Caco-2 (cell line): ENCODE measurements at places on chromosomes 6 and 20. TPM values are rescaled to one million over a fixed set of nuclear protein-coding genes. Genes with fewer than 3 reads are reported as not detected.

- no peaks in the 10 kb centered on the region for H3K36me3 ChIP-seq
- DNase-seq: peak; percentile 72
- H3K27me3 ChIP-seq: no peaks in the 10 kb centered on the region
- H3K27ac ChIP-seq: no peak overlapping the region
- H3K4me3 ChIP-seq: no peak overlapping the region
Observed at GRCh38 chr20:1423625-1424106, 30.8 kb upstream of the FKBP1A start.

GRCh38 chr6:86031713-86032112 is 389.0 kb upstream of the SYNCRIP start:
- no peaks in the 10 kb centered on the region for H3K27me3 ChIP-seq
- no peaks in the 10 kb centered on the region for H3K36me3 ChIP-seq
- no peak overlapping the region for H3K4me3 ChIP-seq
- no peak for DNase-seq
- no peak overlapping the region for H3K27ac ChIP-seq
- H3K4me1 ChIP-seq: no peaks in the 10 kb centered on the region

- no peak overlapping the region for H3K4me3 ChIP-seq
- DNase-seq: no peak
- no peak overlapping the region for H3K27ac ChIP-seq
- no peaks in the 10 kb centered on the region for H3K4me1 ChIP-seq
- H3K27me3 ChIP-seq: no peaks in the 10 kb centered on the region
Observed at GRCh38 chr6:116450769-116451740, 10.1 kb upstream of the CALHM6 start.

The BCAS1 gene
- total RNA-seq: 1.2 and 2.0 TPM in 2 replicates

GRCh38 chr20:61765871-61766654 is 299.6 kb downstream of the TAF4 start:
- no peak overlapping the region for H3K4me3 ChIP-seq
- DNase-seq: peak; percentile 46
- no peaks in the 10 kb centered on the region for H3K4me1 ChIP-seq
- H3K36me3 ChIP-seq: no peaks in the 10 kb centered on the region

The ECT2L gene
- total RNA-seq: not detected in 2 replicates

DNA sequence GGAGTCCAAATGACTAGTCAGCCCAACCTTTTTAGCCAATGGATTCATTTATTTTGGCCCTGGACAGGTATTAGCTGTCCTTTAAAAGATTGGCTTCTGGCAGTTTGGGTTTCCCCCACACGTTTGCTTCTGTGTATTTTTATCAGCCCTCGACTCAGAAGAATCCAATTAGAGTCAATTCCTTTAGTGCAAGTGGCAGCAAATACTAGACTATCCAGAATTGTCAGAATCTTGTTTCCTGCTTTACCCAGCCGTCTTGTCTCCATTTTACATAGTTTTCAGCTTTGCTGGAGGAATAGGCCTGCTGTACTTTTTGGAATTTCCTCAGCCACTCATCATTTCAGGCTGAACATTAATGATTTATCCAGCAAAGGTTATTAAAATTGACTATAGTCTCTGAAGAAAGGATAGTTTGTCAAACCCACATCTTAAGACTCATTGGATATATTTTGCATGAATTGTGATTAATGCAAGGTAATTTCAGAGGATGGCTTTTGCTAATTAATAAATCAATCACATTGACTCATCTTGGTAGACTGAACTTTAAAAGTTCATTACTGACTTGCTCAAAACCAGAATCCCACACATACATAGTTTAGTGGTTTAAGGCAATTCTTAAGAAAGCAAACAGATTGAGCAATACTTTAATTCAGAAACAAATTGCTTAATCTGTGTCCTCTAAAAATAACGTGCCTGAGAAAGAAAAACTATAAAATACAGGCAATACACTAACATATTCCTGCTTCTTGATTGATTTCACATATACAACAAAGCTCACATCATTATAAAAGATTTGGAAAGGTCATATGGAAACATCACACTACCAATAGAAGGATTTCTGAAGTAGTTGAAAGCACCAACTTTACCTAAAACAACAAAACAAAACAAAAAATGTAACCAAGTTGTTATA is 62.9 kb upstream of the ZNF217 start:
- no peaks in the 10 kb centered on the region for H3K36me3 ChIP-seq
- no peak for DNase-seq
- peak overlapping the region; percentile 2 for H3K27ac ChIP-seq
- H3K27me3 ChIP-seq: no peaks in the 10 kb centered on the region

DNA sequence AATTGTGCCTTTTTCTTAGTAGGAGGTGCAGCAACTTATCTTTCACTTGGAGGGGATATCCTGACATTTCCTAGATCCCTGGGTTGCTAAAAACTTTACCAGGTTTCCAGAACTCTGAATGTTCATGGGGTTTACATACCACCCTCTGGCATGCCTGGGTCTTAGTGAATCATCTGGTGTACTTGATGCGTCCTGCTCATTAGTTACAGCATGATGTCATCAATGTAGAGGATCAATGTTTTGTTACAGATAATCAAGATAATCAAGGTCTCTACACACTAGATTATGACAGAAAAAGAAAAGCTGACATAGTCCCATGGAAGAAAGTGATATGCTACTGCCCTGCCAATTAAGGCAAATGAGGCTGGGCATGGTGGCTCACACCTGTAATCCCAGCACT is 27.0 kb downstream of the FITM2 start:
- H3K4me3 ChIP-seq: no peak overlapping the region
- H3K27ac ChIP-seq: no peak overlapping the region
- no peaks in the 10 kb centered on the region for H3K4me1 ChIP-seq
- no peaks in the 10 kb centered on the region for H3K36me3 ChIP-seq

- DNase-seq: no peak
- H3K4me1 ChIP-seq: 0 out of 2 replicates have a peak, but pooled peaks cover 4% of the 10 kb centered on the region
- H3K36me3 ChIP-seq: no peaks in the 10 kb centered on the region
- H3K27me3 ChIP-seq: no peaks in the 10 kb centered on the region
- no peak overlapping the region for H3K4me3 ChIP-seq
- no peak overlapping the region for H3K27ac ChIP-seq
Observed at GRCh38 chr6:101400326-101401135, 7.0 kb downstream of the GRIK2 start.

GRCh38 chr6:139402876-139403386 is 28.5 kb upstream of the CITED2 start:
- DNase-seq: no peak
- H3K27me3 ChIP-seq: no peaks in the 10 kb centered on the region
- no peaks in the 10 kb centered on the region for H3K4me1 ChIP-seq
- H3K27ac ChIP-seq: no peak overlapping the region

DNA sequence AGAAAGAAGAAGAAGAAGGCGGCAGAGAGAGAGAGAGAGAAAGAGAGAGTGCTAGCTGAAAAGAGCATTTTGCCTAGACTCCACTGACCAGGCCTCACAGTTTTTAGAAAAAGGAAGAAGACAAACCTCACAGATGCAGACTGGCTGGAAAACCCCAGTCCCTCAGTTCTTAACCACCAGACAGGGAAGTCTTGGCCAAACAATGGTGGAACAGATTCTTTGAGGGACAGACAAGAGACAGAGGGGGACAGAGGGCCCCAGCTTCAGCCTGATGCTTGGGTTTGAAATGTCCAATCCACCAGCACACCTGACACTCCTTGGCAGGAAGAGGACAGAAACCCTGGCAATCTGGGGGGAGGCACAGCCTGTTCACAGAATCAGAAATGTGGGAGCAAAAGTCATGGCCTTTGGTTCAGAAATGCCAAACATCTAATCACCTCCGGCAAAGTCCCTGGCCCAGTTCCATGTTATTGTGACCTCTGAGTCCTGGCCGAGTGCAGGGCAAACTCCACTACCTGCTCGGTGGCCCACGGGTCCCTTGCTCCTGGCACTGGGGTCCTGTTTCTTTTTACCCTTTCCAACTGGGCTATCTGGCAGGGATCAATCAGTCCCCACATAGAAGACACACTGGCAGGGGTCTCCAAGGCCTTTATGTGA is 235.2 kb downstream of the LY86 start:
- H3K4me3 ChIP-seq: no peak overlapping the region
- no peaks in the 10 kb centered on the region for H3K4me1 ChIP-seq
- H3K36me3 ChIP-seq: no peaks in the 10 kb centered on the region

DNA sequence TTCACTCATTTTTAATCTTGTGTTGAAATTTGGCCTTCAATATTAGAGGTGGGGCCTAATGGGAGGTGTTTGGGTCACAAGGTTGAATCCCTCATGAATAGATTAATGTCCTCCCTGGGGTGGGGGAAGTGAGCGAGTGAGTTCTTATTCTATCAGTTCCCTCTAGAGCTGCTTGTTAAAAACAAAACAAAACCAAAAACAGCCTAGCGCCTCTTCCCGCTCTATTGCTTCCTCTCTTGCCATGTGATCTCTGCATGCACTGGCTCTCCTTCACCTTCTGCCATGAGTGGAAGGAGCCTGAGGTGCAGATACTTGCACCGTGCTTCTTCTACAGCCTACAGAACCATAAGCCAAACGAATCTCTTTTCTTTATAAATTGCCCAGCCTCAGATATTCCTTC is 89.6 kb upstream of the SLC35F1 start:
- no peak for DNase-seq
- no peak overlapping the region for H3K4me3 ChIP-seq
- no peaks in the 10 kb centered on the region for H3K27me3 ChIP-seq
- H3K36me3 ChIP-seq: no peaks in the 10 kb centered on the region
- no peaks in the 10 kb centered on the region for H3K4me1 ChIP-seq

The NFATC2 gene
- 20.8 and 22.4 TPM in 2 replicates for total RNA-seq

The NKX2-2 gene
- not detected in 2 replicates for total RNA-seq

The OR2H2 gene
- total RNA-seq: not detected in 2 replicates

The SYCP2 gene
- total RNA-seq: 64.6 and 68.7 TPM in 2 replicates

DNA sequence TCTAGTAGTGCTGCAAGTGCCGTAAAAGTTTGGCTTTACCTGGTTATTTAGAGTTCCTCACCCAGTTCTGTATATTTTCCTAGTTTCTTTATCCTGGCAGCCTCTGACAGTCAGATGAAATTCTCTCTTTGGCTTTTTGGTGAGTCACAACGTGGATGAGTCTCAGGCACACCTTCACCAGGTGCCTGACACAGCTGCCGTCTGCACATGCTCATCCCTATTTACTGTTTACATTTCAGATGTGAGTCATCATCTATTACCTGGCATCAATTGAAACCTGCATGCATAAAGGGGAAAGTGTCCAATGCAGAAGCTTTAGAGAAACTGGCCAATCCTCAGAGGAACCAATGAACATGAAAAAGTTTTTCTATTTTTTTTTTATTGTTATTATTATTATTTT is 33.3 kb upstream of the ADGRF4 start:
- H3K27ac ChIP-seq: no peak overlapping the region
- H3K27me3 ChIP-seq: no peaks in the 10 kb centered on the region
- H3K4me3 ChIP-seq: no peak overlapping the region
- peaks cover 12% of the 10 kb centered on the region for H3K4me1 ChIP-seq
- no peaks in the 10 kb centered on the region for H3K36me3 ChIP-seq

- H3K27me3 ChIP-seq: no peaks in the 10 kb centered on the region
- H3K4me1 ChIP-seq: no peaks in the 10 kb centered on the region
- no peaks in the 10 kb centered on the region for H3K36me3 ChIP-seq
Observed at GRCh38 chr6:35804996-35805736, at the start of gene LHFPL5. Gene LHFPL5 (plus strand): TSS chr6:35805352. CDS start chr6:35805671, 319 bp downstream.

- no peaks in the 10 kb centered on the region for H3K27me3 ChIP-seq
- peak; percentile 58 for DNase-seq
- no peak overlapping the region for H3K4me3 ChIP-seq
- H3K27ac ChIP-seq: no peak overlapping the region
Observed at GRCh38 chr20:16434062-16434664, 139.1 kb downstream of the KIF16B start.

GRCh38 chr6:4071330-4071729 is 7.6 kb downstream of the FAM217A start:
- H3K27ac ChIP-seq: no peak overlapping the region
- H3K27me3 ChIP-seq: no peaks in the 10 kb centered on the region
- no peaks in the 10 kb centered on the region for H3K36me3 ChIP-seq
- no peaks in the 10 kb centered on the region for H3K4me1 ChIP-seq
- DNase-seq: no peak
- H3K4me3 ChIP-seq: no peak overlapping the region

DNA sequence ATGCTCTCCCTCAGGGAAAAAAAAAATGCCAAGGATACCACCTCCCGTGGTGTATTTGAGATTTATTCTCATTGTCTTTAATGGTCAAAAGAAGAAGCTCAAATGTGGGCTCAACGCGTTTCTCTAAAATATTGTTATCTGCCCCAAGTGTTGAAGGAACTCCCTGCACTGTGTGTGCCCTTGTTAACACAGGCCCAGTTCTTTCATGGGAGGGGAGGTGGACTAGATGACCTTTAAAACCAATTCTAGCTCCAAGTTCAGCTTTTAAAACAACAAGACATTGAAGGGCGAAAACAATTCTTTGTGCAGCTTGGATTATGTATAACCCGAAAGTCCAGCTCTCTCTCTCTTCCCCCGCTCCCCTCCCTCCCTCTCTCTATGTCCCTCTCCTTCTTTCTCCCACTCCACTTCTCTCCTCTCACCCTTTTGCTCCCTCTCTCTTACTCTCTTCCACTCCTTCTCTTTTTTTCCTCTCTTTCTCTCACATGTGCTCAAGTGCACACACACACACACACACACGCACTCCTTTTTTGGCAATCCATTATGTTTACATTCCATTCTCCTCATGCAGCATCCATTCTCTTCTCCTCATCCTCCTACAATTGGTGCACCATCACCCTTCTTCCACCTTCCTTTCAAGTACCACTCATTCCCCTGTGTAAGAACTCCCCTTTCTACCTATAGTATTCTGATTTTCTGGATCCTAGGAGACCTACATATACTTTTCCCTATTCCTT is 8.5 kb downstream of the HLA-DMB start:
- no peak overlapping the region for H3K27ac ChIP-seq
- H3K27me3 ChIP-seq: no peaks in the 10 kb centered on the region
- no peaks in the 10 kb centered on the region for H3K4me1 ChIP-seq
- no peaks in the 10 kb centered on the region; the same call in 1 of the 2 replicates for H3K36me3 ChIP-seq
- no peak overlapping the region for H3K4me3 ChIP-seq
- no peak for DNase-seq

The SYNDIG1 gene
- total RNA-seq: not detected in 2 replicates

The ADAM33 gene
- 0.12 and 0.23 TPM in 2 replicates for total RNA-seq

GRCh38 chr20:63061051-63061770 is 54.4 kb upstream of the BHLHE23 start:
- no peak overlapping the region for H3K4me3 ChIP-seq
- no peak for DNase-seq
- H3K27me3 ChIP-seq: no peaks in the 10 kb centered on the region
- H3K4me1 ChIP-seq: no peaks in the 10 kb centered on the region
- no peaks in the 10 kb centered on the region for H3K36me3 ChIP-seq

The PTPN1 gene
- total RNA-seq: 65.0 and 65.2 TPM in 2 replicates

- no peaks in the 10 kb centered on the region for H3K36me3 ChIP-seq
- DNase-seq: no peak
- H3K4me1 ChIP-seq: 0 out of 2 replicates have a peak, but pooled peaks cover 8% of the 10 kb centered on the region
- H3K27me3 ChIP-seq: no peaks in the 10 kb centered on the region
Observed at GRCh38 chr20:38604873-38605303, 3.3 kb downstream of the ARHGAP40 start.

The TMEM242 gene
- total RNA-seq: 12.1 and 12.6 TPM in 2 replicates

DNA sequence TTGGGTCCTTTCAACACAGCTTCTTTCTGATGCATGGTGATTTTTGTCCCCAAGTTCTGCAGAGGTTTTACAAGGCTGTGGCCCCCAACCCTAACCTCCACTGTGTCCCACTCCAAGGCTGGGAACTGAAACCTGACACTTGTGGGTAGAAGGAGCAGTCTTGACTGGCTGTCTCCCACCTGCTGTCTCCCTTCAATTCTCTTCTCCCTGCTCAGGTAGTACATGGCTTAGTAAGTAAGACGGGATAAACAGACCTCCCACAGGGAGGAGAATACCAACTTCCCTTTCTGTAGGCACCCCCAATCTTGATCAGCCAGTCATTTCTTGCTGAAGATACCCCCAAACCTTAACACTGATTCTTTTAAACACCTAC is 25.0 kb downstream of the TGM6 start:
- no peak for DNase-seq
- H3K27me3 ChIP-seq: no peaks in the 10 kb centered on the region
- no peak overlapping the region for H3K4me3 ChIP-seq
- H3K27ac ChIP-seq: no peak overlapping the region
- no peaks in the 10 kb centered on the region for H3K4me1 ChIP-seq

The BCLAF1 gene
- 178 and 182 TPM in 2 replicates for total RNA-seq
